ENCODE measurements at places on chromosomes 13 and 19. TPM values are rescaled to one million over a fixed set of nuclear protein-coding genes. Genes with fewer than 3 reads are reported as not detected.

ZNF223 gene
- total RNA-seq = 0.18 TPM

NALCN gene
- total RNA-seq = not detected

MKNK2 gene
- total RNA-seq = 150 TPM

KLK13 gene
- total RNA-seq = not detected

SIGLEC14 gene
- not detected for total RNA-seq

TLE6 gene
- total RNA-seq = 0.83 TPM

KIR3DL2 gene
- 0.65 TPM for total RNA-seq

CEACAM3 gene
- not detected for total RNA-seq

SCAF1 gene
- 75.4 TPM for total RNA-seq

KIR3DL1 gene
- total RNA-seq = not detected

AMER2 gene
- not detected for total RNA-seq

MYBPC2 gene
- total RNA-seq = 0.22 TPM

TMEM150B gene
- 0.71 TPM for total RNA-seq

GZMM gene
- total RNA-seq = 52.7 TPM

FCAR gene
- total RNA-seq = not detected

SWSAP1 gene
- 3.9 TPM for total RNA-seq

ZNF880 gene
- 12.5 TPM for total RNA-seq

ONECUT3 gene
- not detected for total RNA-seq

RPL13A gene
- total RNA-seq = 2,988 TPM

FGF22 gene
- not detected for total RNA-seq

DACT3 gene
- 5.7 TPM for total RNA-seq

KLK2 gene
- not detected for total RNA-seq

NCCRP1 gene
- not detected for total RNA-seq

LRRC25 gene
- total RNA-seq = not detected

IGFL2 gene
- 0.23 TPM for total RNA-seq

KPTN gene
- total RNA-seq = 10.8 TPM

ARRDC5 gene
- total RNA-seq = 0.57 TPM

All from activated T-helper 1 cell treated with anti-CD3 and anti-CD28 coated beads, Interleukin-12 subunit alpha, Interleukin-12 subunit beta, Interleukin-2, Interleukin-4 antibody, amounts not matched to agents 30 ng/mL and 10 ng/mL and 1 ng/mL, durations not matched to agents 14 hours and 24 hours and 36 hours (primary cell).